ENCODE measurements at places on chromosomes 5 and 9.
A peak's percentile ranks its signal among the peaks of the same experiment; 100 is the strongest.

DNA sequence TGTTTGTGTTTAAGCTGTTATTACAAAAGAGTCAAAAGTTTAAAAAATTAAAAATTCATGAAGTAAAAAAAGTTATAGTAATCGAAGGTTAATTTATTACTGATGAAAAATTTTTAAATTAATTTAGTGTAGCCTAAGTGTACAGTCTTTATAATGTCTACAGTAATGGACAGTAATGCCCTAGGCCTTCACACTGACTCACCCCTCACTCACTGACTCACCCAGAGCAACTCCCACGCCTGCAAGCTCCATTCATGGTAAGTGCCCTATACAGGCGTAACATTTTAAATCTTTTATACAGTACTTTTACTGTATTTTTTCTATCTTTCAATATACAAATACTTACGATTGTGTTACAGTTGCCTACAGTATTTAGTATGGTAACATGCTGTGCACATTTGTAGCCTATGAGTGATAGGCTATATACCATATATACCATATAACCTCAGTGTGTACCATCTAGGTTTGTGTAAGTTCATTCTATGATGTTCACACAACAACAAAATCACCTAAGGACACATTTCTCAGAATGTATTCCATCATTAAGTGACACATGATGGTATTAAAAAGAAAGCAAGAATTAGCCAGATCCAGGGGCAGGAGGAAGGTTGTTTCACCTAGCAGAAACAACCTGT, 40.1 kb downstream of the DCAF10 start:
- DNase-seq = no peak

GRCh38 chr5:137405393-137405792, 93.7 kb downstream of the SPOCK1 start:
- no peak for DNase-seq

DNA sequence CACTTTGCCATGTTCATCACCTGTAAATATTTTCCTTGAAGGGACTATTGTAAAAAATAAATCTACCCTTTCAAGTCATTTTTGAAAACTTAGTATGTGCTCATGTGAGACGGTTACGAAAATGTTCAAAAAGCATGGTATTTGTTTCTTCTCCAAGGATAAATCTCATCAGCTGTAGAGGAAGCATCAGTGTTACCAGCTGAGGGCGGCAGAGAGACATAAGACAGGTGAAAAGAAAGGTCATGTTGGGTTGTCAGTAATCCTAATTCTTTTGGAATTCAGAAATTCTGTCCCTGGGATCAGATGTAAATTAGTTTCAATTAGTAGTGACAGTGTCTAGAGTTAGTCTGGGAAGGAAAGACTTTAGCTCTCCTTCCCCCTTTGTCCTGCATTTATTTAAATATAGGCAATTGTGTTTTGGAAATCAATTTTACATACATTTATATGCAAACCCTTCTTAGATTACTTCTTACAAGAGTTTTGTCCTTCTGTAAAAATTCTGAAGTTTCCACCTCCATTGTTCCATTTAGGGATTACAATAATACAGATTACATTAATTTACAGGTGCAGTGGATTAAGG, 791.9 kb upstream of the CDH6 start:
- peak; percentile 37 for DNase-seq

DNA sequence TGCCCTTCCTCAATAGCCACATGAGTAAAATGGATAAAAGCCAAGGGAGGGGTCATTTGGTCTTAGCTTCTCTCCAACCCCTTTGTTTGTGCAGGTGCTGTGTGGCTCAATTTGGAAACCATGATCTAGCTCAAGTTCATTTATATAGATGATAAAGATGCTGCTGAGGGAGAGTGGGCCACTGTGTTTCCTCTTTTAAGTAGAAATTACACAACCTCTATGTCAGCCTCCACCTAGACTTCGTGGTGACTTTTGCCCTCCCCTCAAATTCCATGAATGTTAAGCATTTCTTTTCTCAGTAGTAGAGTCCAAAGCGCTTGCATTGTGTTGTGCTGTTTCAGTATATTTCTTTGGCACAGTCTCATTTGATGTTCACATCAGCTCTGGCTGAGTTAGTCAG, 241.4 kb downstream of the ARHGAP26 start:
- no peak for DNase-seq

DNA sequence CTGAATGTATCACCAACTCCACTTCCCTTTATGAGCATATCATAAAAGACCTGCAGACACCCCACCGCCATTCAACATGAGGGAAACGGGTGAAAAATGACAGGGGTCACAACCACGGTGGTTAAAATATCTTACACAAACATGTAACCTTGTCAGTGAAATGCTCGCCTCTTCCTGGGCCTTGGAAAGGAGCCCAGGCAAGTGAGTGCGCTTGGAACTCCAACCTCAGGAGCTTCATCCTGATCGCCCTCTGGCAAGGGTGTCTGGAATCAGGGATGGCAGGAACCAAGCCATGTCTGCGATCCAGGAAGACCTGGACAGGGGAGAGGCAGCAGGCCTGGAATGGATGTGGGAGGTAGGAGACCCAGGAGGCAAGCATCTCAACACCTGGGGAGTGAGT, 282.7 kb downstream of the GAS1 start:
- DNase-seq = no peak

DNA sequence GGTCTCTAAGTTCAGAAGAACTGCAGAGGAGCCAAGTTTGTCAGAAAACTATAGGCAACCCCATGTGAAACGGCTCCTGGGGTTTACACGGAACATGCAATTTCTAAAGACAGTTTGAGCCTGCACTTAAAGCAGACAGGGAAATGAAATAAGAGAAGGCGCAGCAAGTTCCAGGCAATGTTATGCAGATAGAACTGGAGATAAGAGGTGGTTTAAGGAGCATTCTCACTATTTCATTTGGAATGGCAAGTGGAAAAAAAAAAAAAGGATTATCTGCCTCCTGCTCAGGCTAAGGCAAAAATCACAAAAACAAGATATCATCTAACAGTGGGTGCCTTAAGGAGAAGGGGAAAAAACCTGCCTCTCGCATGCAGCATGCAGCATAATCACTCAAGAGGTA, 2252.4 kb downstream of the MAT2B start:
- no peak for DNase-seq

DNA sequence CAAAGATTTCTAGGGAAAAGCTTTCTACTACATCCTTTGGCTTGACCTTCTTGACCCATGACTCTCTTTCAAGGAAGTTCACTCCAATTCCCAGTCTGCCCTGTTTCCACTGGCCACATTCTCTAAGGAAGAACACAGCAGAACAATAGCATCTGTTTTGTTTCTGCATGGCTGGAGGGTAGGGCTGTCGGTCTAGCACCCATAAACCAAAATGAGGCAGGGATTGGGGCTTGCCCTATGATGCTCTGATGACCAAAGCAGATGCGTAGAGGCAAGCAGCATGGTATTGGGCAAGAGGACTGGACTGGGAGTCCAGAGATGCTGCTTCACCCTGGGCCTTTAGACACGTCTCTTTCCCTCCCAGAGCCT, 24.1 kb downstream of the GOLGA2 start:
- no peak for DNase-seq

DNA sequence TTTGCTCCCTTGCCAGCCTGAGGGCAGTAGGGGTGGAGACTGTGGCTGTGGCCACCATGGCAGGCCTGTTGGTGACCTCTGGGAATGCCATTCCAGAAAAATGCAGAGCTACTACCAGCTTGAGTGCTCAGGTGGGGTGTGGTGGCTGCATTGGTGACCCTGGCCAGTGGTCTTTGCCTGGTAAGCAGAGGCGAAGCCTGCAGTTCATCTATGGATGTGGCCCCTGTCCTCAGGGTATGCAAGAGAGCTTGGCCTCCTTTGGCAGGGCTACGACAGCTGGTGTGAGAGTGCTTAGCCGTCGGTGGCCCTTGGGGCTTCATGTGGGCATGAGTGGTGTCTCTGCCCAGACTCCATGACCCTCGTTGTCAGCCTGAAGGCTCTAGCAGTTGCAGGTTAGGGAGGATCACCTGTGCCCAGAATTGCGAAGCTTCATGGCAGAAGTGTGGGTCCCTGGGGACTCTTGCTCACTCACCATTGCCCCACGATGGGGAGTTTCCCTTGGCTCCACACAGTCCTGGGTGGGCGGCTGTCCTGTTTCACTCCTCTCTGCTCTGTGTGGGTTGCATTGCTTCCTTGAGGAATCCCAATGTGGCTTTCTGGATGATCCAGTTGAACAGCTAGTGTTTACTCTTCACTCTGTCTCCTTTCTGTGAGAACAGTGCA, 117.9 kb upstream of the CDH12 start:
- no peak for DNase-seq

DNA sequence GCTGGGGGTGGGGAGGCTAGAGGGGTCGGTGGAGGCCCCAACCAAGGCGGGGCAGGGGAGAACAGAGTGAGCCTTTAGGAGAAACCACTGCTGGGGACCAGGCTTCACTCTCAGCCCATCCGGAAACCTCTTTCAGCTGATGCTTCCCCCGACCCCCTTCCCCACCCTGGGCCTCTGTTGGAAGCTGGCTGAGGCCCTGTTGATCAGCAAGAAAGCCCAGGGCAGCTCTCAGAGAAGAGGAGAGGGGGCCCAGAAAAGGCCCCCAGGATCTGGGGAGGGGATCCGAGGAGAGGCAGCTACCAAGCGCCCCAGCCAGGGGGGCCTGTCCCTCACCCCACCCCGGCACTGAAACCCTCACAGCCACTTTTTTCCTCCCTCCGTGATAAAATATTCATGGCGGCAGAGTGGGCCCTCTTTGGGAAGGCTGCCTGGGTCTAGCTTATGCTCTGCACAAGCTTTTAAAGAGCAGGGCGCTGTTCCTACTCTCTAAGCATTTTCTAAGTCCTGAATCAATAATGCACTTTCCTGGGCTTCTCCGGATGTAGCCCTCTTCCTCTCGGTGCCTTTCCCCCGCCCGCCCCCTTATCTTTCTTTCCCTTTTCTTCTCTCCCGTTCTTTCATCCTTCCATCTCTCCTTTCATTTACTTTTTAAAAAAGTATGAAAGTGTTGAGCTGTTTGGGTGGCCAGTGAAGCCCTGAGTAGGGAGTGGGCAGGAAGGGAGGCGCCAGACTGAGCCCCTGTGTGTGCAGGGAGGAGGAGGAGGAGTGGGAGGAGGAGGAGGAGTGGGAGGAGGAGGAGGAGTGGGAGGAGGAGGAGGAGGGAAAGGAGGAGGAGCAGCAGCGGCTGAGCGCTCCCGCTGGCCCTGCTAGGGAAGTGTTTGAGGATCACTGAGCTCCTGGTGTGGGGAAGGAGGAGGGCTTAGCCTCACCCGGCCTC, 23.5 kb downstream of the NTNG2 start:
- DNase-seq = no peak

GRCh38 chr5:94812232-94812631, 193.8 kb downstream of the SLF1 start:
- DNase-seq = no peak

GRCh38 chr5:139666551-139666950, 18.4 kb downstream of the CXXC5 start:
- DNase-seq = no peak

DNA sequence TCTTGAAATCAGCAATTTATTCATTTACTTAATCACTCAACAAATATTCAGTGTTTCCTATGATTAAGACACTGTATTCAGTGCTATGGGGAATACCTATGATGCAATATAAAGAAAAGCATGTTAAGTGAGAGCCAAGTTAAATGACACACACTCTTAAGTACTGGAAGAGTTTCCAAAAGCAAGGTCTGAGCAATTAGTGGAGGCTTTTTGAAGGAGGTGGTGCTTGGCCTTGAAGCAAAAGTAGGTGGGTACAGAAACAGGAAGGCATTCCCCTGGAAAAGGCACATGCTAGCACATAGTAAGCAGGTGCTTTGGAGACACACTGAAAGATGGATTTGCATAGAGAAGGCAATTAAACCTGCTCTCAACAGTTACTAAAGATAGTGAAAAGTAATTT, 4.0 kb downstream of the TSLP start:
- no peak for DNase-seq

DNA sequence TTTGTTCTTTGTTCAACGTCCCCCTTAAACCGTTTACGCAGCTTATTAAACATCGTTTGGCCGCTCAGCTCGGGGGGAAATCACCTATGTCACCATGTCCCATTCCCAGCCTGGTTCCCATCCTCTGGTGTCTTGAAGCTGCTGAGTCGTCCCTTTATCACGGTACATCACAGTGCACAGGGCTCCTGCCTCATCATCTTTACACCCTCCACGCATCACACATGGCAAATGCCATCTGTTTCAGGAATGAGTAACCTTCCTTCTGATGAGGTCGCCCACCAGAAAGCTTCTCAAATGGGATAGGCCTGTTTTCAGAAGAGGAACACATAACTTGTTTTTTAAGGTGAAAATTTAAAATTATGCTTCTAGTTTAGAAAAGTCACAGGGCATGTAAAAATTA, 7.9 kb upstream of the LHX6 start:
- no peak for DNase-seq

DNA sequence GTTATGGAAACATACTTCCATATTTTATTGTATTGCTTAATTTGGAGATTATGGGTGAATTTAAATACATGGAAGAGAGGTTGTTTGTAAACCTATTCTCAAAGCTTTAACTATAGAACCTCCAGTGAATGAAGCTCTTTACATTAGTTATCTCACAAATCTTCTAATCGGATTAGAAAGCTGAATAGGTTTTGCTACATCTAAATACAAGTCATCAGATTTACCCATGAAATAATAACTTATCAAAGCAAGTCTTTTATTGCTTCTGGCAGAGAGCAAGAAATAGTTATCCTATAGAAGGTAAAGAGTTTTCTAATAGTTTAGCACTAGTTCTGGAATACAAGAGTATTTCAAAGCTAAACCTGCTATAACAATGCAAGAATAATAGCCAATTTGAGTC, 104.4 kb upstream of the SREK1 start:
- DNase-seq = no peak

DNA sequence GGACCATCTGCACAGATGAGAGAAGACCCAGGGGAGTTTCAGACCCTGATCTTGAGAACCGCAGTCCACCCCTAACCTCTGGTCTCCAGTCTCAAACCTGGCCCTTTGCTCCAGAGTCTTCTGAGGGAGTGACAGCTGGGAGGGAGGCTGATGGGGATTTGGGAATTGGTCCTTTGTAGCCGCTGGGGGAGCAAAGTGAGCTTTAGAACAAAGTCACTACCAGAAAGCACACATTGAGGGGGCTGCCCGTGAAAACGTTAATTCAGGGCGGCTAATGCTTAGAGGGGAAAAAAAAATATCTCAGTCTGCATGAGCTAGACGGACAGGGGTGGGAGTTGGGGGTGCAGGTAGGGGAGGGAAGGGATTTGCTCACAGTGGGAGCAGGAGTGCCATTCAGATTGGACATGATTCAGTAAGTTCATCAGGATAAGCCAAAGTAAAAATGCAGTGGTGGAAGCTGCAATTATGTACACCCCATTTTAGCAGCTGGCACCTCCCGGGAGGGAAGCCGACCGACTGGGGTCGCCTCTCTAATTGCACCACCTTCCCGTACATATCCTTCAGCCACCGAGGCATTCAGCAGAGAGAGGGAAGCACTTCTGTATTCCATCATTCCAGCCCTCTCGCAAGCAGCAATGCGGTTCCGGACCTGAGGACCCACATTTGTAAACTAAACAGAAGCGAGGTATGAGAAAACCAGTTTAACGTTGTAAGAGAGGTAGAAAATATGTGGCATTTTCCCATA, 123.4 kb upstream of the RETREG1 start:
- DNase-seq = no peak

- DNase-seq = no peak
Measured at GRCh38 chr5:2511706-2512105, 239.8 kb downstream of the IRX2 start.

GRCh38 chr9:28293369-28294090, 720.2 kb upstream of the C9orf72 start:
- no peak for DNase-seq

GRCh38 chr9:13508681-13509080, 229.2 kb upstream of the MPDZ start:
- DNase-seq = no peak

- DNase-seq = no peak
Measured at GRCh38 chr5:36535859-36536615, 70.4 kb upstream of the SLC1A3 start.

- DNase-seq = no peak
Measured at GRCh38 chr5:145981589-145982571, 45.5 kb downstream of the SH3RF2 start.
